NCI-H2107 (cell line): ENCODE measurements at places on chromosomes 7 and 10.

DNA sequence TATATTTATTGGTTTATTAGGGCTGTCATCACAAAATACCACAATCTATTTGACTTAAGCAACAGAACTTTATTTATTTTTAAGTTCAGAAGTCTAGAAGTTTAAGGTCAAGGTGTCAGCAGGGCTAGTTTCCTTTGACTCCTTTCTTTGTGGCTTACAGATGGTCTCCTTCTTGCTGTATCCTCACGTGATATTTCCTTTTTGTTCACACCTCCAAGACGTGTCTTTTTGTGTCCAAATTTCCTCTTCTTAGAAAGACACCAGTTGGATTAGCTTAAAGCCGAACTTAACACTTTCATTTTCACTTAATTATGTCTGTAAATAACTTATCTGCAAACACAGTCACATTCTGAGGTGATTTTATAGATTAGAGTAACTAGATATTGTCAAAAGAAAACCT is 631.4 kb upstream of the POT1 start:
- DNase-seq, result no peak

DNA sequence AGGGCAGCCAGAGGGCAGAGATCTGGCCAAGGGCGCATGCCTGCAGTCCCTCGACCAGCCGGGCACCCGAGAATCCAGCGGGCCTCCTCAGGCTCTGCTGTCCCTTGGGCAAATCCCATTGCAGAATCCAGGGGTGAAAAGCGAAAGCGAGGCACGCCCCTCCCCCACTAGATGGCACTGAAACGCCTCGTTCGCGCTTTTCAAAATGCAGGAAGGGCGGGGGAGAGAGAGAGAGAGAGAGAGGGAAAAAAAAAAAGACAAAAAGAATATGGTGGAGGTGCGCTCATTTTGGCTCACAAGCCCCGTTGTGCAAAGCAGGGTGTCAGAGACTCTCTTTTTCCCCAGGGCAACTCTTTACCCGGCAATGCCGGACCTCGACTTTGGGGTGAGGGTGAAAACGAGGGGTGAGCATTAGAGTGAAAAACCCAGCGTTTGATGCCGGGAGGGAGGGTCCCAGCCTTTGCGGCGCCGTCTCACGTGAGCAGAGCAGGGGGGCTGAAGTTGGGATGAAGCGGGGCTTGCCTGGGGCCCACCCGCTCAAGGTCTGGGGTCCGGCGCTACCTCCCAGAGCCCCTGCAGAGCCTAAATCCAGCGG is 2.5 kb upstream of the TMEM178B start:
- peak; percentile 95 for DNase-seq

GRCh38 chr7:104895522-104896236 is 118.3 kb upstream of the KMT2E start:
- no peak for DNase-seq

DNA sequence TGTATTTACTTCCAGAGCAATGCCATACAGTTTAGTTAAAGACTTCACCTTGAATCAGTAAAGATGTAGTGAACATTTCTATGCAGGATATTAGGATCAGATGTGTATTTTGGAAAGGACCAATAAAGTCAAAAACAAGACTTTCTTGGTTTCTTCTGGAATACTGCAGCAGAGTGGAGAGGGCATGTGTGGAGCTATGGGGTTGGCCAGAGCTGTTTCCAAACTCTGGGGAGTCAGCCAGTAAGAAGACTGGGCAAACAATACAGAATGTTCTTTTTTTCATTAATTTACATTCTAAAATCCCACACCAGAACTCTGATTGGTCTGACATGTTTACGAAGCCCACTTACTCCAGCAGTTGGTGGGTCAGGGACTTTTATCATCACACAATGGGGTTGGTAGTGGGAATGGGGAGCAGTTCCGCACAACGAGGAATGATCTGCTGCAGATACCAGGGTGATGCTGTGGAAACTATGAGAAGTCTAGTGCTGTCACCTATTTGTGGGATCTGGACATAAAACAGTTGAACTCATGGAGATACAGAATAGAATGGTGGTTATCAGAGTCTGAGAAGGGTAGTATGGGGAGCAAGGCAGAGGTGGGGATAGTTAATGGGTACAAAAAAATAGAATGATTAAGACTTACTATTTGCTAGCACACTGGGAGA is 267.7 kb downstream of the MALRD1 start:
- DNase-seq, result no peak

DNA sequence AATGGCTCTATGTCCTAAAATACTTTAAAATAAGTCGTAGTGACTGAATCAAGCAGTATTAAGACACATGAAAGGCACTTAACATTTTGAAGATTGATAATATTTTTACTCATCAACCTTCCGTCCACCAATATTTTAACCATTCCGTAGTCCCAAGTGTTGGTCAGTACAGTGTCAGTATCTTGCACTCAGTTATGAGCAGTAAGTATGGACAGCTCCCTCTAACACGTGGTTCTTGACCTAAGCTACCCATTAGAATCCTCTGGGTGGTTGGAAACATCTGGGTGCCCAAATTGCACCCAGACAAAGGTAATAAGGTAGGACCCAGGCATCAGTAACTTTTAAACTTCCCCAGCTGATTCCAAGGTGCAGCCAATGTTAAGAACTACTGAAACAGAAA is 260.2 kb downstream of the HDAC9 start:
- no peak for DNase-seq

- no peak for DNase-seq
Observed at GRCh38 chr10:86413046-86413728, 46.6 kb upstream of the GRID1 start.

DNA sequence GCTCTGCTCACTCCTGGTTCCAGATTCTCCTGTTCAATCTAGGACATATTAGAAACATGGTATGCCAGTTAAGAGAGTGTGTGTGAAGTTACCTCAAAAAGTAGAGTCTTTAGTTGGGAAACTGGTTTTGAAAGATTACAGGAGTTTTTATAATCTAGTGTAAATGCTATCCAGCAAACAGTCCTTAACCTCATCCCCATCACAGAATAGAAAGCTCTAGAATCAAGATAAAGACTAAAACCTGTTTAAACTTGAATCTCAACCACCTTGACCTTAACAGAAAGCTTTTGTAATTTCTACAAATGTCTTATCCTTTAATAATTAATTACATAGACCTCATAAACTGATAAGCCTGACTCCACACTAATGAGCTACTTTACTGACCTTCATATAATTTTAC is 1288.7 kb upstream of the SORCS1 start:
- DNase-seq, result no peak

GRCh38 chr7:107075863-107076574 is 31.5 kb downstream of the PRKAR2B start:
- no peak for DNase-seq

GRCh38 chr10:30630571-30630970 is 1.0 kb upstream of the LYZL2 start:
- no peak for DNase-seq

- DNase-seq, result no peak
Observed at GRCh38 chr7:69652947-69653701, 54.8 kb downstream of the AUTS2 start.

- DNase-seq, result peak; percentile 2
Observed at GRCh38 chr7:134546955-134547354, 2.0 kb upstream of the AKR1B15 start.

- DNase-seq, result no peak
Observed at GRCh38 chr7:92088266-92088665, 46.0 kb downstream of the CYP51A1 start.

DNA sequence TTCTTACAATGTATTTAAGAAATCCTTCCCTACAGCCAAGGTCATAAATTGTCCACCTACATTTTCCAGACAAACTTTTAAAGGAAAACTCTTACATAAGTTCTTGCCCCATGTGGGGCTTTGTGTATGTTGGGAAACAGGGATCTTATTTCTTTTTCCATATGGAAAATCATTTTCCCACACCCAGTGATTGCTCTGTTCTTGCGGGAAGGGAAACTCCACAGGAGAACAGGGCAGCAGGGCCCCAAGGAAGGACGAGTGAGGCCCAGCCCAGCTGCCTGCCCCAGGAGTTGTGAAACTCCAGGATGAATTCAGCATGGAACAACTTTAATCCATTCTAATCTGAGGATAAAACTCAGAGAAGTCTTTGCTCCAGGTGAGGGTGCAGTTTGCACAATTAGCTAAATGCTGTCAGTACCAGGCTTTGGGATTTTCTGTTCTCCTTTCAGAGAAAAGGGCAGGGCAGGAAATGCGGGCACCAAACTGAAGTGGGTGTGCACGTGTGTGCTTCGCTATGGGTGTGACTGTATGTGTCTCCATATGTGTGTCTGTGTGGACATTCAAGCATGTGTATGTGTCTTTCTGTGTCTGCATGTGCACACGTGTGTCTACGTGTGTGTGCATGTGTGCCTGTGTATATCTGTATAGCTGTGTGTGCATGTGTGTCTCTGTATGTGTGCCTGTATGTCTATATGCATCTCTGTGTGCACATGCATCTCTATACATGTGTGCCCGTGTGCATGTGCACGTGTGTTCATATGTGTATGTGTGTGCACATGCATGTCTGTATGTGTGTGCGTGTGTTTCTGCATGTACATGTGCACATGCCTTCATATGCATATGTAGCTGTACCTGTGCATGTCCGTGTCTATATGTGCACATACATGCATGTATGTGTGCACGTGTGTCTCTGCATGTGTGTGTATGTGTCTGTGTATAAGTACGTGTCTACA is 102.0 kb upstream of the FAM20C start:
- no peak for DNase-seq

DNA sequence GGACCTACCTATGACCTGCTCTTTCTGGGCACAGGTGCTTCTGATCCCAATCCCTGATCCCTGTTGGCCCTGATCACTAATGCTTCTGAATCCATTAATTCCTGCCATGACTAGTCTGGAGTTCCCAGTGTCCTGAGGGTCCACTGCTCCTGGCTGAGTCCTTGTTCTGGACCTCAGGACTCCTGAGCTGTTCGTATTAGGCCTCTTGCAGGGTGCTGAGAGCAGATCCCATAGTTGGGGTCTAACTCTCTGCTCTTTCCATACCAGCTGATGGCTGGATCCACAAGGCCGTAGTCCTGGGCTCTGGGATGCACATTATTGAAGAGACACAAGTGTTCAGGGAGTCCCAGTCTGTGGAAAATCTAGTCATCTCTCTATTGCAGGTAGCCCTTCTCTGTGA is 7.0 kb downstream of the MRPL43 start:
- no peak for DNase-seq

GRCh38 chr7:135341049-135341448 is 107.4 kb downstream of the STRA8 start:
- no peak for DNase-seq

DNA sequence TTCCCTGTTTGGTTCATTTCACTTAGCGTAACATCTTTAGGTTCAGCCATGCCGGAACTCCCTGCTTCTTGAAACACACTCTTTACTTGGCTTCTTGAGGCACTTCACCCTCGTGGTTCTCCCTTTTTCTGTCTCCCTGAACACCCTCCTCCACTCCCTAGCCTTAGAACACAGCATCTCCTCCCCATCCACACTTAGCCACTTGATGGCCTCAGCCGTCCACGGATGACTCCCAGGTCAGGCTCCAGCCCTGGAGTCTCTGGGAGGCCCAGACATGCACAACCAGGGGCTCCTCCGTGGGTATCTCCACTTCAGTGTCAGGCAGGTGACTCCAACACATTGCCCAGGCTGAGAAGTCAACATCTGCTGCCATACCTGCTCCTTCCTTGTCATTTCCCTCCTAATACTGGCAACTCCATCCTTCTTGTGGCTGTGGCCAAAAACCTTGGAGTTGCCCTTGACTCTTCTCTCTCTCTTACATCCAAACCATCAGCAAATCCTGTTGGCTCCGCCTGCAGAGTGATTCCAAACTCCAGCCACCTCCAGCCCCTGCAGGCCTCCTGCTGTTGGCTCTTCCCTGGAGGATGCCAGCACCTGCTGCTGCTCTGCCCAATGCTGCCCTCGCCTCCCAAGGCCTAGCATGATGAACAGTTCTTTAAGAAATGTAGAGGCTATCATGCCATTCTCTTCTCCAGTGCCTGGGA is 8.4 kb upstream of the INMT start:
- no peak for DNase-seq

- no peak for DNase-seq
Observed at GRCh38 chr7:91348711-91349110, 84.5 kb downstream of the FZD1 start.

GRCh38 chr10:130038611-130039109 is 72.0 kb downstream of the C10orf143 start:
- no peak for DNase-seq

GRCh38 chr7:2705371-2706096 is 17.5 kb downstream of the AMZ1 start:
- no peak for DNase-seq

DNA sequence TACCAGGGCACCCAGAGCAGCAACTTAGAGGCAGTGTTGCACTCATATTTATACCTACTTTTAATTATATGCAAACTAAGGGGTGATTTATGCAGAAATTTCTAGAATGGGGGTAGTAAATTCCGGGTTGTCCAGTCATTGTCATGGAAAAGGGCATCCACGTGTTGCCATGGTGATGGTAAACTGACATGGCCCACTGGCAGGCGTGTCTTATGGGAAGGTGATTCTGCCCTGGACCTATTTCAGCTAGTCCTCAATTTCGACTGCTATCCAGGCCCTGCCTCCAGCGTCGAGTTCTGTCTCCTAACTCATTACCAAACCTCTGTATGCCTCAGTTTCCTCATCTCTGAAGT is 12.8 kb downstream of the SNX8 start:
- DNase-seq, result no peak

DNA sequence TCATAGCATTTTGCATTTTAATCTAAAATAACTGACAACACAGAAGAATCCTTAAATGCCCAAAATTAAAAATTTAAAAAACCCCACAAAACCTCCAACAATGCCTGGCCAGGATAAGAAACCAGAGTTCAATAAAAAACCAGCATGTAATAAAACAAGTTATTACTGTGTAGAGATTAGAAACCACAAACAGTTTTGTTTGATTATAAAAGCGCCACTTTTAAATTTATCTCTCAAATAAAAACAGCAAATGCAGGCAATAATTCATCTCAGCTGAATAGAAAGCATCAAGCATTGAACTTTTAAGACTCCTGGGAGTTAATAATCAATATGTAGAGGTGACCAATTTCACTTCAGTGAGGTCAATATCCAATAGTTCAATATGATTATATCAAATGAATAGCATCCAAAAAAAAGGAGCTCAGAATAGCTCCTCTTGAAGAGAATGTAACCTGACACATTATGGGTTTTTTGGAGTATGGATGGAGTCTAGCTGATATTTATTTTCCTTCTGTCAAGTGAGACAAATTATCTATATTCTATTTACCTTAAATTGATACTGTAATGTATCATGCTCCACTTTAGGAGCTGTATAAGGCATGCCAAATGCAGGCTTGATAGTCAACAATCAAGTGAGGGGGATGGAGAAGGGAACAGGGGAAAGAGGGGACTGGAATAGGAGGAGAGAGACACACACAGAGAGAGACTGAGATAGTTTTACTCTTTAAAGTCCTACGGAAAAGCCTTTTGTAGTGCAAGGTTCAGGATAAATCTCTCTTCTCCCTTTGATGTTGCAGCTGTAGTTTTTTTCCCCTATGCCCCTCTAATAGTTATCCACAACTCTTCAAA is 130.9 kb downstream of the RSU1 start:
- DNase-seq, result no peak
